Left lobe of liver (tissue), 2 donors: ENCODE measurements at places on chromosomes 16 and 17. TPM values are rescaled to one million over a fixed set of nuclear protein-coding genes. Genes with fewer than 3 reads are reported as not detected.

- DNase-seq, result no peak
Observed at GRCh38 chr17:329784-330420, 22.7 kb downstream of the RPH3AL start.

Gene ENPP7
- 2.9 TPM for total RNA-seq

- DNase-seq, result no peak
Observed at GRCh38 chr16:84800158-84800978, 19.4 kb upstream of the CRISPLD2 start.

- DNase-seq, result no peak
Observed at GRCh38 chr17:80791758-80792284, 199.8 kb upstream of the CHMP6 start.

DNA sequence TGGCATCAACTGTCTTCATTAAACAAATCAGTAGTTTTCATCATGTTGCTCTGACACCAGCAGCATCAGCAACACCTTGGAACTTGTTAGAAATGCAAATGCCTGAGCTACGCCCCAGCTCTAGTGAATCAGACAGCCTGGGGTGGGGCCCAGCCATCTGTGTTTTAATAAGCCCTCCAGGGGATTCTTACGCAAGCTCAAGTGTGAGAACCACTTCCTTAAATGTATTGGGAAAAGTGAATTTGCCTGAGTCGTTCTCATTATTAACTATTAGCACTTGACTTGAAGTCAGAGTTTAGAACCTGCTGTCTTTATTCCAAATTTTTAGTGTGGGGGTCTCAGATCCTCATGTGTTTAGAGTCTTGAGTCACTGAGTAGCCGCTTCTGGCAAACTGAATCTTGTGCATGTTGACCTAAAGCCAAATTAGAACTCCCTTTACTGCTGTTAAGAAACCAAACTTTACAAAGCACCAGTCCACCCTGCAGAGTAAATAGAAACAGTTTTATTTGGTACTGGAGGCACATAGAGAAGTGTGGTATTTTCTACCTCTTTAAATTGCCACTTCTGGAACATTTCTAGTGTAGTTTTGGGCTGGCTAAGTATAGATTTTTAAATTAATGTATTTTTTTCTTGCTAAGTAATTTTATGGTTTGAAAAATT lies 137.4 kb upstream of the COX10 start:
- DNase-seq, result no peak

Gene INCA1
- 0.88 TPM for total RNA-seq

Gene RHBDL1
- total RNA-seq, result 1.1 TPM

Gene PRR35
- not detected for total RNA-seq

Gene HOXB7
- 0.50 TPM for total RNA-seq

DNA sequence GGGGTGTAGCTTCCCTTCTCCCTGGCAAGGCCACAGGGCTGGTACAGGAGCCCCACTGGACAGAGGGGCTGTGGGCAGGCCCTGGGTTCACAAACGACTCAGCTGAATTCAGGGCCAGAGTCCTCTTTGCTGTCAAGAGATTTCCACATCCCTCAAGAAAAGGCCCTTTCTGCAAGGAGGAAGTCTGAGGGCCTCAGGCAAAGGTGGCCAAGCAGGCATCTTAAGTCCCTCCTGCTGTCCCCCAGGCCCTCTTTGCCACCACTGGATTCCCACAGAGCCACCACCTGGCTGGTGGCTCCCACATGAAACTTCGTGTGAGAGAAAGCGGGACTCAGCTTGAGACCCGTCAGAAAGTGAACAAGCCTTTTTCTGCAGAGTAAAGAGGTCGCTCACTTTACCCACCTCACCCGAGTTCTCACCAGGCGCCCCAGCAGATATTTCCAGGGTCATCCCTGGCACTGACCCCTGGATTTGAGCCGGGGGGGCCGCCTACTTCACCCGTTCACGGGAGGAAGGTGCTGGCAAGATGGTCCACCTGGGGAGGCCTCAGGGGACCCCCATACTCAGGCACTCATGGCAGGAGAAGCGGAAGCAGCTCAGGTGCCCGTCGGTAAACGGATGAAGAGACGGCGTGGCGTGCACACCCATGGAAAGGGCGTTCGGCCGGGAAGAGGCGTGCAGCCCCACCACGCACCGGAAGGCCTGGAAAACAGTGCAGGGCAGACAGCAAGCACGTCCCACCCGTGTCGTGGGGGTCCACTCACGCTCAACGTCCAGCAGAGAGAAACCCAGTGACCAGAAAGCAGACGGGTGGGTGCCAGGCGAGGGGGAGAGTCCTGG lies 3.6 kb downstream of the RNF166 start:
- DNase-seq, result no peak

Gene TMEM235
- not detected for total RNA-seq

GRCh38 chr17:79374087-79374689 lies 236.7 kb downstream of the RBFOX3 start:
- no peak for DNase-seq

Gene C16orf74
- 0.30 TPM for total RNA-seq

Gene CRHR1
- total RNA-seq, result not detected

DNA sequence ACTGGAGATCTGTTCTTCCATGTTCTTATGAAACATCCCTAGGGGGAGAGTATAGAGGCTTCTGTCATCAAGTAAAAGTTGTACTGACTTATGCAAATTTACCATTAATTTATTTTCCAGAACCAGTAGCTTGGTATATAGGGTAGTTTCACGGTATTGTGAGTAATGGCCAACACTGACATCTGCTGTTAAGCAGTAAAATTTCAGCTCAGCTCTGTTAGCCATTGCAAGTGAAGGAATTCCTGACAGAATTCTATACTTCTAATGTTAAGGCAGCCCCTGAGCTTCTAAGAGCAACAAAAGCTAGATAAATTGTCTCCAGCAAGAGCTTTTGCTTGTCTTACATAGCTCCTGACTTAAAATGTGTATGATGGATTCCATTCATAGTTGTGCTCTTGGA lies 613.5 kb upstream of the C16orf82 start:
- no peak for DNase-seq

- no peak for DNase-seq
Observed at GRCh38 chr16:62014319-62014923, 21.8 kb downstream of the CDH8 start.

DNA sequence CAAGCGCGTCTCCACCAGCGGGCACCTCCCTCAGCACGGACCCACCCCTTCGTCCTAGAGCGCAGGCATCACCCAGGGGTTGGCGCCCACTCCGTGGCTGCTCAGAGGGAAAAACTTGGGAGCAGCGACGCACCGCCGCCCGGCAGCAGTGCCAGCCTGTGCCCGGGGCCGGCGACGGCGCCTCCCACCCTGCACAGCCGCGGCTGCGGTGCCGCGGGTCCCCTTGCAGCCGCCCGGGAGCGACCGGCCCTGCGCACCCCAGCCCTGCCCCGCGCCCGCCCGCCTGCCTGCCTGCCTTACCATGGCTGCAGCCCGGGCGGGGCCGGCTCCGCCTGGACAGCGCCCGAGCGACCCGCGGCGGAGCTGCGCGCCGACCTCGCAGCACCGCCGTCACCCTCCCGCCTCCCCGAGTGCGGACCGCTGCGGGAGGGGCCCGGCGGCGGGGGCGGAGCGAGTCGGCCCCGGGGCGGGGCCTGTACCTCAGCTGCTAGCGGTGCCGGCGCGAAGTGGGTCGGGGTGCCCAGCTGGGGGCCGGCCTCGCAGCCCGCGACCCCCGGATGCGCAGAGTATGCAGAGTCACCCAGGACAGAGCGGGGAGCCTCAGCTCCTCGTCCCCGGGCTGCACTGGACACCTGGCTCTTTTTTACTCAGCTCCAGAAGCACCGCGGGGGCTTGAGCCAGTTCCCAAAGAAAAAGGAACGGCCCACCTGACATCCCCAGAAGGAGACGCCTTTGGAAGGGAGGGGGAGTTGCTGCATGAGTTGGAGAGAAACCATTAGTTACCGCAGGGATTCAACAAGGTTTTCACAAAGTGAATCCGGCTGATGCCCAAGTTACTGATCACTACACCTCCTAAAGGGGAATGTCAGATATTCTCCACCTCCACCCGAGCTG lies 17.5 kb upstream of the MTMR4 start:
- peak; percentile 82 for DNase-seq

Gene SLC13A2
- 0.55 TPM for total RNA-seq

Gene MMP28
- total RNA-seq, result 0.45 TPM

DNA sequence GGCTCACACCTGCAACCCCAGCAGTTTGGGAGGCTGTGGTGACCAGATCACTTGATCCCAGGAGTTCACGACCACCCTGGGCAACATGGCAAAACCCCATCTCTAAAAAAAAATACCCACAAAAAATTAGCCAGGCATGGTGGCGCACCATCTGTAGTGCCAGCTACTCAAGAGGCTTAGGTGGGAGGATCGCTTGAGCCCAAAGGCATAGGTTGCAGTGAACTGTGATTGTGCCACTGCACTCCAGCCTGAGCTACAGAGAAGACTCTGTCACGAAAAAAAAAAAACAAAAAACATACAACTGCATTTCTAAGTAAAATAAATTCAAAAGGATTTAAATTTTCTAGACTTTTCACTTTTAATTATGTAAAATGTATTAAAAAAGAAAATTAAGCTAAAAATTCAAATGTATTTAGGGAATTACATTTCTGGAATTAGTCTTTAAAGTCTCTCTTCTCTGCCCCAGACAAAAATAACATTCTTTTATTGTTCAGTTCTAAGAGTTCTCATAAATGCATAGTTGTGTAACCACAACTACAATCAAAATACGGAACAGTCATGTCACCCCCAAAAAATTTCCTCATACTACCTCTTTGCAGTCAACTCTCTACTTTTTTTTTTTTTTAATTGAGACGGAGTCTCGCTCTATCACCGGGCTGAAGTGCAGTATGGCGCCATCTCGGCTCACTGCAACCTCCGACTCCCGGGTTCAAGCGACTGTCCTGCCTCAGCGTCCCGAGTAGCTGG lies 14.1 kb downstream of the FAM222B start:
- peak; percentile 11 for DNase-seq

Gene SULT1A2
- 50.3 TPM for total RNA-seq

DNA sequence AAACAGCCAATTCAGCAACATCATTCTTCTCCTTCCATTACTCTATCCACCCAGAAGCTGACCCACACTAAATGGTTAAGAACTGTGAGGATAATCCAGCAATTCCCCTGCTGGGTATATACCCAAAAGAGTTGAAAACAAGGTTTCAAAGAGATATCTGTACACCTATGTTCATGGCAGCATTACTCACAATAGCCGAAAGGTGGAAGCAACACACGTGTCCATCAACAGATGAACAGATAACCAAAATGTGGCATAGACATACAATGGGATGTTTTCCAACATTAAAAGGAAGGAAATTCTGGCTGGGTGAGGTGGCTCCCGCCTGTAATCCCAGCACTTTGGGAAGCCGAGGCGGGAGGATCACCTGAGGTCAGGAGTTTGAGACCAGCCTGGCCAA lies 19.9 kb downstream of the MIS12 start:
- no peak for DNase-seq

DNA sequence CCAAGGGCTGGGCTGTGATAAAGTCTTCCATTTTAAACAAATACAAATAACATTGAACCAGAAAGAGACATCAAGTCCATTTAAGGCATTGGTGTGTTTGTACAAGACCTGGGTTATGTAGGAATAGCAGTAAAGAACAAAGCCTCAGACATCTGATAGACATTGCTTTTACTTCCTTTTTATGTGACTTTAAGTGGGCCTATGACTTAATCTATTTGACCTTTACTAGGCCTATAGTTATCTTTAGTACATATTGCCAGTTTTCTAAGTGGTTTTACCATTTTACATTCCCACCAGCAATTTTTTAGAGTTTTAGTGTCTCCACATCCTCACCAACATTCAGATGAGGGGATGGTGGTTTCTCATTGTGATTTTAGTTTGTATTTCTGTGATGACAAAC lies 298.8 kb downstream of the ZFHX3 start:
- DNase-seq, result no peak

- peak; percentile 55 for DNase-seq
Observed at GRCh38 chr16:2881783-2882649, 999 bp upstream of the FLYWCH2 start.

DNA sequence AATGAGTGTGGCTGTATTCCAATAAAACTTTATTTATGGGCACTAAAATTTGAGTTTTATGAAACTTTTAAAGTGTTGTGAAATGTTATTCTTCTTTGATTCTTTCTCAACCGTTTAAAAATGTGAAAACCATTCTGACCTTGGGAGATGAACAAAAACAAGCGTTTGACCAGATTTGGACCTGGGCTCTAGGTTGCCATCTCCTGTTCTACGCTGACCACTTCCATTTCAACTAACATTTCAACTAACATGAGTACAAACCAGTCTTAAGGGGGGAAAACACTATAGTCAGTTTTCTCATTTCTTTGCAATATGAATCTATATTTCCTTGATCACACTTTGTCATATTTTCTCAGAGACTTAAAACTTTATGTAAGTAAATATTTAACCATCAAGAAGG lies 118.4 kb upstream of the IRX5 start:
- no peak for DNase-seq

DNA sequence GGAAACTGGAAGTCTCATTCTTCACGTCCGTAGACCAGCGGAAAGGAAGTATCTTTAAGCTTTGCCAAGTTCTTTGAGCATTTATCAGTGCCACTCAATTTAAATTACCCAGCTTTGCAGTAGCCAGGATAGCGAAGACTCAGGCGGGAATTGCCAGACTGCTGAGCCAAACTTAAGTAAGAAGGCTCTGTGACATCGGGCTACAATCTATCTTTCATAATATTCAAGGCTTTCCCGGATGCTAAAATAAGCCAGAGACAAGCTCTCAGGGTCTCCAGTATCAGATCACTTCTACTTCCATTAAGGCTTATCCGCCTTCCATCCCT lies 436 bp upstream of the BRIP1 start:
- DNase-seq, result no peak

- no peak for DNase-seq
Observed at GRCh38 chr16:61677776-61678175, 358.5 kb downstream of the CDH8 start.

- DNase-seq, result no peak
Observed at GRCh38 chr16:10896723-10897122, 19.7 kb downstream of the CIITA start.

GRCh38 chr17:8438441-8438840 lies 2.8 kb downstream of the NDEL1 start:
- DNase-seq, result no peak

DNA sequence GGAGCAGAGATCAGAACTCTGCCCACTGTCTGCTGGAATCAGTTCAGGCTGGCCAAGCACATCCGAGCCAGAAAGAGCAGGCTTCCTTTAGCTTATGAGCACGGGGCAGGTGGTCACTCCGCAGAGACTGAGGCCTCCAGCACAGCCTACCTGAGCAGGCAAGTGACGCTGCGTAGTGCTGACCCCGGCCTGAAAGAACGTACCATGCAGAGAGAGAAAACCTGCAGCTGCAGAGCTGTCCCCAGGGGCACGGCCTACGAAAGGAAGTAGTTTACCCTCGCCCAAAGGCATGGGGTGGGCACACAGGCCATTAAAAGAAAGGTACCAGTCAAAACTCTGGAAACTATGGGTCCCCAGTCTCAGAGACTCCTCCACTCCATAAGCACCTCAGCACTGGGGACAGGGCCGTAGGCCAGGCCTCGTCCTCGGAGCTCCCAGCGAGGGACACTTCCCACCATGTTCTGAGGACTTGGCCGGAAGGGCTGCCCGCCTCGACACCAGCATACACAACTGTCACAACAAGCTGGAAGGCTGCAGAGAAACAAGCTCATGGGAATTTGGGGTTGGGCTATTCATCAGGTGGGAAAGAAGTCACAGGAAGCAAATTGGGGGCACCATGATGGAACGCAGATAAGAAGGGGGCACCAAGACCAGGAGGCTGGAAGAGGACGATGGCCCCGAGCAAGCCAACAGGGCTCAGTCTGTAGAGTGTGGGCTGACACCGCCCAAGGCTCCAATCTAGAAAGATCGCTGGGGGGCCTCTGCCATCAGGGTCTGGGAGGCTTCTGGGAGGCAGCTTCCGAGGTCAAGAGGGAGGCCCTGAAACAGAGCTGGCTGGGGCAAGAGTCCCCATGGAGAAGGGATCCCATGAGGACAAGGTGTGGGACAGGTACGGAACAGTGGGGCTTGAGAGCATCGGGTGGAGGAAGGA lies 21.2 kb downstream of the MEAK7 start:
- peak; percentile 41 for DNase-seq

Gene MRM3
- 13.3 TPM for total RNA-seq
